ENCODE measurements at places on chromosomes 5 and 9.
A peak's percentile ranks its signal among the peaks of the same experiment; 100 is the strongest.

DNA sequence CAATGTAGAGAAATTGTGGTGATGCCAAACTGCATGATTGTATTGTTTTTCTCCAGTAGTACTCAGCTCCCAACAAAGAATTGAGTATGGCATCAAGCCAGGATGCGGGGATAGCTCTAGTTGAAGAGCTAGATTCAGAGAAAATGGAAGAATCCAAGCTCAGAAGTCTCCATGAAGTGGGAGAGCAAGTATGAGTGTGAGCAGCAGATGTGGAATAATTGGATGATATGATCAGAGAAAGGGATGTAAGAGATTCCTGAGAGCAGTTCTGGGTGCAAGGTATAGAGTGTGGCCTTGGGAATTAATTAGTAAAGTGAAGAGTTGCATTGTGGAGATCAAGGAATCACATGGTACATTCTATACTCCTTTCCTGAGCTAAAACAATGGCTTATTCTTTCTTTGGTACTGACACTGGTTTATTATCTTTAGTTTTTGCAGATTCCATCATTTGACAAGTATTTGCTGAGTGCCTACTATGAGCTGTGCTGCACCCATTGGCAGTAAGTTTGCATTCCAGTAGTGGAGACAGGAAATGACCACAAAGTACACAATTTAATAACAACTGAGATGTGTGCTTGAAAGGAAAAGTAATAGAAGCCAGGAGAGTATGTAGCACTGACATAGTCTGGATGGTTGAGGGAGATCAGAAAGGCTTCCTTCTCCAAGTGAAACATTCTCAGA lies 177.1 kb downstream of the CPLANE1 start:
- no peak for DNase-seq

GRCh38 chr9:20479419-20480155 lies 142.7 kb downstream of the MLLT3 start:
- DNase-seq, result no peak

GRCh38 chr5:61302200-61302563 lies 29.9 kb upstream of the ZSWIM6 start:
- DNase-seq, result no peak

DNA sequence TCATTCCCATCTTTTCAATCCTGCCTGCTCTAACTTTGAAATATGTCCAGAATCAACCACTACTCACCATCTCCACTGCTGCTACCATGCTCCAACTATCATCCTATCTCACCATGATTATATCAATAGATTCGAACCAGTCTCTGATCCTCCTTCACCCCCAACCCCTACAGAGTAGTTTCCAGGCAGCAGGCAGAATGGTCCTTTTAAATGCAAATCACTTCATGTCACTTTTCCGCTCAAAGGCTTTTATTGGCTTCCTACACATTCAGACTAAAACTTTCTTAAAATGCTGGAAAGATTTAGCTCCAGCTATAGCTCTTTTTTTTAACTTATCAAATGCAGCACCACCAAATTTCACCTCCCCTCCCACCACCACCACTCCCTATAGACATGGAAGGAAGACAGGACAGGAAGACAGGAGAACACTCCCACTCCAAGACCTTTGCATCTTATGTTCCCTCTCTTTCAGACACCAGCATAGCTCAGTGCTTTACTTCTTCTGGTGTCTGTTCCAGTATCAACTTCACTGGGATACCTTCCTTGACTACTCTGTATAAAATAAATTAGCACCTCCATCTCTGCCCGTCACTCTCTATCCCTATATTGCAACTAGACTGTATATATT lies 9.9 kb upstream of the PPP2R2B start:
- DNase-seq, result no peak

- no peak for DNase-seq
Observed at GRCh38 chr5:179271821-179272325, 73.4 kb downstream of the ADAMTS2 start.

DNA sequence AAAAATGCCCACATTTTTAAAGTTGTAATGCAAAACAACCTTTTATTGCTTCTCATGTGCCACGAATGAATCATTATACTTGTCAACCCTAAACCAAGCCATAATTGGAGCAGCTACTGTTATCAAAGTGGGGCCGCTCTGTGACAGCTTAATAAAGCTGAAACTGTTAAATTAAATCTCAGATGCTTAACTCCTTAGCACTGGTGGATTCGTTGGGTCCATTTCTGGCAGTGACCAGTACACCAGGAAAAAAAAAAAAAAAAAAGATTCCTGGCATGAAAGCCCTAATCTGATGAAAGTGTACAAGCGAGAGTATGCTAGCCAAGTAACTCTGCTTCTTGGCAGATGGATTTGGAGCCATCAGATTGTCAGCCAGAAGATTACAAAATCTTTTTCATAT lies 164.8 kb downstream of the ZSWIM6 start:
- DNase-seq, result no peak

- DNase-seq, result no peak
Observed at GRCh38 chr5:54332720-54333119, 22.3 kb upstream of the ARL15 start.

DNA sequence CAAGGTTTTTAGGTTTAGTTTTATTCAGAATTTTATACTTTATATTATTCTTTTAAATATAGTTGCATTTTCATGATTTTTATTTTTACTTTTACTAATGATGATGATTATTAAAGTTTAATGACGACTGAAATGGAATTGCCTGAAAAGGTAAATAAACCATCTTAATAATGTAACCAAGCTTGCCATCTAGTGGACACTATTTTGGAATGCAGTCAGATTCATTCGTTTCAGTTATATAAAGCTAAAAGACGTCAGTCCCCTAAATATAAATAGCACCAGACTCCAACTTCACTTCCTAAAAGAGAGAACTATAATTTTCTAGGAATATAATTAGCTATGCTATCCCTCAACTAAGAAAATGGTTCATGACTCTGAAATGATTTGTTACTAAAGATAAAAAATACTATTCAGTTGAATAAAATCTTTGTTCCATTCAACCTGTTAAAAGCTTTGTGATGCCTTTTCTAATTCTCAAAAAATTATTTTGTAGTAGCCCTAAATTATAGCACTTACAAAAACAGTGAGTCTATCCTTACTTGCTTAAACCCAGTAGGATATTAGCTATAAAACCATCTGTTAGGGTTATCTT lies 19.9 kb downstream of the ABITRAM start:
- no peak for DNase-seq

GRCh38 chr5:151461312-151461711 lies 13.9 kb downstream of the SLC36A1 start:
- no peak for DNase-seq

DNA sequence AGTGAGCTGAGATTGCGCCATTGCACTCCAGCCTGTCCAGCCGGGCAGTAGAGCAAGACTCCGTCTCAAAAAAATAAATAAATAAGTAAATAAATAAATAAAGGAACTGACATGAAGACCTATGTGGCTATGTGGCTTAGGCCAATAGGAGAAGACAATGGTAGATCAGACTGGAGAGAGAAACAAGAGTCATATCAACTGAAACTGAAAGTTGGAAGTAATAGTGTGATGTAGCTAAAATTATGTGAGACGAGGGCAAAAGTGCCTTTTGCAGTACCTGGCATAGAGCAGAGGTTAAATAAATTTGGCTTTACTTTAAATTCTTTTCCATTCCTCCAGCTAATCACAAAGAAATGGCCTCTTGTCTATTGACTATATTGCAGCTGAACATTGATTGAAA lies 7.3 kb downstream of the FBP2 start:
- no peak for DNase-seq

GRCh38 chr5:178279723-178280438 lies 47.3 kb upstream of the PHYKPL start:
- peak; percentile 70 for DNase-seq

DNA sequence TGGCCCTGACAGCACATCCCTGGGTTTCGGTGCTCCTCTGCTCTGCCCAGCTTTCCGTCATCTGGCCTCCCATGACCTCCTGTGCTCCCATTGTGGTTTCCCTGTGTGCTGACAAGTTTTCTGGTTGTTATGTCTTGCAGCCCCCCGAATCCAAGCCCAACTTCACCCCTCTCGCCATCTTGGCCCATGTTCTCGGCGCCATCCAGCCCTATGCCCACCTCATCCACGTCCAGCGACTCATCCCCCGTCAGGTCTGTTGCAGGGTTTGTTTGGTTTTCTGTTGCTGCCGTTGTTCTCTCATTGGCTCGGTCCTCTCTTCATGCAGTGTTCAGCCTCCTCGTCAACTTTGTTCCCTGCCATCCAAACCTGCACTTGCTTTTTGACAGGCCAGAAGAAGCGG lies 196.4 kb downstream of the NR3C1 start:
- no peak for DNase-seq

DNA sequence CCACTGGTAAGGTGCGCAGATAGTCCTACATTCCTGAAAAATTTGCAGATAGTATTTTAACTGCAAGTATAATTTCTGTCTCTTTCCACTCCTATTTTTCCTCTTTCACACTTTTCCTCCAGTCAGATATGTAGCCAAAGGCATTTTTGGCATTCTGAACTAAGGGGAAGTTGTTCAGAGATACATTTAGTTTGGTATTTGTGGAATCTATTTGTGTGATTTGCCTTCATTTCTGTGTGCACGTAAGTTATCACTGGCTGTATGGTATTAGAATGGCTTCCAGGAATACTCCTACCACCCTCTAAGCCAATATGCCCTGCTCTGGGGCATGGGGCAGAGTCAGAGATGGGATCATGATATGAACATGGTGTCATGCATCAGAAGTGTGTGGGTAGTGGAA lies 45.8 kb upstream of the GRAMD2B start:
- no peak for DNase-seq

GRCh38 chr9:126559296-126559695 lies 54.4 kb upstream of the LMX1B start:
- DNase-seq, result no peak

DNA sequence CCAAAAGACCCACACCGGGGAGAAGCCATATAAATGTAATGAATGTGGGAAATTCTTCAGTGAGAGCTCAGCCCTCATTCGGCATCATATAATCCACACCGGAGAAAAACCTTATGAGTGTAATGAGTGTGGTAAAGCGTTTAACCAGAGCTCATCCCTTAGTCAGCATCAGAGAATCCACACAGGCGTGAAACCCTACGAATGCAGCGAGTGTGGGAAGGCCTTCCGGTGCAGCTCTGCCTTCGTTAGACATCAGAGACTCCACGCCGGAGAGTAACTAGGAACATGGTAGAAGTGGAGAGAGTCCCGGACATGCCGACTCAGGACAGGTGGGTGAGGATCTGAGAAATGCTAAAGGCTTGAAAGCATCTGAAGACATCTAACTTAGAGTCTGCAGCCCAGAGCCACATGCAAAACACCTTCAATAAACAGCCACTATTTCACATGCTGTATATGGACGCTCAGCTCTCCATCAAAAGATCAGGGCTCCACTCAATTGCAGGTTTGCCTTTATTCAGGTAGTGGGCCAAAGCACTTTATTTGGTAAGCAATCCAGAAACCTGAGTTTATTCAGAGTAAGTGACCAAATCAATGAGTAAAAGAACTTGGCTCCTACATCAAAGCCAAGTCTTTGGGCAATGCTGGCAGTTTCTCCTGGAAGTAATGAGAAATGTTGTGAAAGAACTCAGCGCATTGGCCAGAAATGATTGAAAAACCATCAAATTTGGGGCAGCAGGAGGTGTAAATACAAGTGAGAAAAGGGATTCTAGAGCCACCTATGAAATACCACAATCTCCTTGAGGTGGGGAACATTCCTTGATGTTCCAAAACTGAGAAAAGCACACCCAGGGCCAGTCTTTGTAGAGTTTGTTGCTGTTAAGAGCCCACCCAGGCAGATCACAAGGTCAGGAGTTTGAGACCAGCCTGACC lies 6.0 kb downstream of the RPL12 start:
- DNase-seq, result no peak

DNA sequence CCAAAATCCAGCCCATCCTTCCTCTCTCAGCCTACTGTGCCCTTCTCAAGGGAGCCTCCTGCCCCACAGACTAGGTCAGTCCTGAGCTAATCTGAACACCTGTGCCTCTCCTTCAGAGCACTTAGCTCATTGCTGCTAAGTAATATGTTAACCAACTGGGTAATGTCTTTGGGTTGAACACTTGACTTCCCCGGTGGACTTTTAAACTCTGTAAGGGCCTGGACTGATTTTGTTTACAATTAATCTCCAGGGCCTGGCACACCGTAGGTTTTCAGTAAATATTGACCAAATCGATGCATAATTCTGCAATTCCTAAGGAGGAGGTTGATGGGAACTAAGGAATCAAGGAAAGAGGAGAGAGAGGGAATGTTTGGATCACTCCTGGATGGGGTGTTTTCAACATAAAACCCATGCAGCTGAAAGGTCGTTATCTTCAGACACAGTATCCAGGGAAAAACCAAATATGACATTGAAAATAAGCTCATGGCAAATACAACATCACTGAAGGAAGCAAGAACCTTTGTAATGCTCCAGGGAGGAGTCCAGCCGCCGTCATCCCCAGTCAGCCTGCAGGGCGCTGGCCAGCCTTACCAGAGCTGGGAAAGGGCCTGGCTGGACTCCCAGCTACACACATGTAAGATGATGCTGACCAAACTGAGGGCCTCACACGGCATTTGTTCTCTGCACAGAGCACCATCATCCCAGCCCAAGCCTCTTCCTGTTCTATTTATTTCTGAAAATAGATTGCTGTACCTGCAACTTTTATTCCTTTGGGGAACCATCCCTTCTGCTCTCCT lies 166.3 kb downstream of the C5orf15 start:
- DNase-seq, result no peak

GRCh38 chr5:146051678-146052077 lies 53.7 kb downstream of the PLAC8L1 start:
- DNase-seq, result no peak

DNA sequence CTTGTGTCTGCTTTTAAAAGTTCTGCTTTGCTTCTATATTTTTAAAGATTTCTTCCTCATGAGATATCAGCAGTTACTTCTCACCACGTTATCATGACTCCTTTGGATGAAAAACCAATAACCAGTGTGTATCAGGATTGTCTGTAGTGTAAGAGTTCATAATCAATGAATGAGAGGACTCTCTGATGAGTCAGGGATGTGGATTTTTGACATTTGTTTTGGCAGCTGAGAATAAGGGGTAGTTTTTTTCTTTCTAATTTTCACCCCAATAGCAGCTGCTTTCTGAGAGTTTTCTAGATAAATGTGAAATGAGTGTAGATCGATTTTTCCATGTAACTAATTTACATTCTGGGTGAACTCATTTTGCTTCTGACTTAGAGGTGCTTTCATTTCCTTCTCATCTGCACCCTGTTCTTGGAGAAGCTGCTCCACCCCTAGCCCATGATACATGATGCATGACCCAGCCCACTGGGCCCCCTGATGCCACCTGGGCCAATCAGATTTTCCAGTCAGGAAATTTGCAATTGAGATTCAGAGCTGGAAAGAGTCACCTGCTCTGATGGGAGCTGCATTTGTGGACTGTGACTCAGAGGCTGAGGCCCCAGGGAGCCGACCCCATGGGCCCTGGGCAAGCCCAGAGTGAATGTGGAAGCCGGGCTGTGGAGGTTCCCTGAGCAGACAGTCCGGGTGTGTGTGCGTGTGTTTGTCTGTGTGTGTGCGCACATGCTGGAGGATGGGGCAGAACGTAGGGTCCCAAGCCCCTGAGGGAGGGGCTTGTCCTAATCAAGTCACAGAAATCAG lies 159.3 kb downstream of the RGS3 start:
- no peak for DNase-seq

DNA sequence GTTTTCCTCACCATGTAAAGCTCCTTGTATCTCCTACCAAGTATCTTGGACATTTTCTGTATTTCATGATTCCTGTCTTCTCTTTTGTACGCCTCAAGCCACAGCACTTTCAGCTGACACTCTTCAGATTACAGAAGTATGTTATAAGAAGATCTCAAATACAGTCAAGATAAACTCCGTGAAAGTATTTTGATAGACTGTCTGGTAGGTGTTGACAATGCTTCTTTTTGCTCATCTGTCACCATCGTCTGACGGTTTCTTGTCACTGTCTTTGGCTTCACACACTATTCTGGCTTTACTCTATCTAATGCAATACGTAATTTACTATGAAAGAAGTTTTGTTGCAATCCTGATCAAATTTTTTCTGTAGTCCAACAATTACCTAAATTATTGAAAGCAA lies 294.5 kb upstream of the CDH12 start:
- DNase-seq, result no peak

Measured in CD4-positive, alpha-beta T cell treated with Interleukin-17A for 4 hours (primary cell).